ENCODE measurements at places on chromosomes 5 and 9.

- DNase-seq, result no peak
Observed at GRCh38 chr9:36318212-36318802, 60.1 kb upstream of the GNE start.

DNA sequence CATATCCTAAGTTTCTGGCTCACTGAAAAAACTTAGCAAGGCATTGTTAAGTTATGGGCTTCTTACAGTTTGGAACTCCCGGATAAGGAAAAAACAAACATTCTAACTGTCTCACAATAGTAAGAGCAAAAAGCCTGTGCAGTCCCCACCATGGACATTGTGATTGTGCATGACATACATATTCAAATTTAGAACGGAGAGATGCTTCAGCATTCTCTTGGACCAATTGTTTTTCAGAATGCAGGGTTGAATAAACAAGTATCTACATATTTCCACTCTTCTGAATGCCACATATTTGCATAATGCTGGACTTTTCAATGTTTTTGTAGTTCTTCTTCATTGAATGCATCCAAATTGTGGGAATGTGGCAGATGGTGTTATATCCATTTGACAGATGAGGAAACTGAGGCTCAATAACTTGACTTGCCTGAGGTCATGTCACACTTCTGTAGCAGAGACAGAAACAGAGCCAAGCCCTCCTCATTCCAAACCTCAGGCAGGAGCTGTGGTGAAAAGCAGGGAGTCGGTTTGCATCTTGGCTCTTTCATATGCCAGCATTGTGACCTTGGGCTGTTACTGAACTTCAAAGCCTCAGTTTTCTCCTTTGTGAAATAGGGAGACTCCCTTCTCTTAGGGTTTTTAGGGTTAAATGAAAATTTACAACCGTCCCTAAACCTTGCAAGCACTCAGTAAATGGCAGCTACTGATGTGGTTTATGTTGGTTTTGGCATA is 95.1 kb downstream of the IQGAP2 start:
- DNase-seq, result no peak

GRCh38 chr9:136597965-136598364 is 52.1 kb upstream of the NOTCH1 start:
- no peak for DNase-seq

DNA sequence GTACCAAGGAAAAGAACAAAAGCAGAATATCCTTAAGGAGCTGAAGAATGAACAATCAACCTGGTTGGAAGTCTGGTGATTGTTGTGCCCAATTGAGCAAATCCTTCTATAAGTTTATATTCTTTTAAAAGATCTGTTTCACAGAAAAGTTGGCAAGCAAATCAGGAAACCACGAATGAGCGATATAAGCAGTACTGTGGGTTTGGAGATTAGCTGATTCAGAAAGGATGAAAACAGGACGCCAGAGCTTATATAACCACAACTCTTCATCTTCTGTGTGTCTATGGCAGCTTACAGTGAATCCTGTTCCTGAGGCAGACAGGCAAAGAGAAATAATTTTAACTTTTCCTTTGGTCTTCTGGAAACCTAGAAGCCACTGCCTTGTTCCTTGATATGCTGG is 61.7 kb downstream of the SLC38A9 start:
- DNase-seq, result no peak

- no peak for DNase-seq
Observed at GRCh38 chr9:132221941-132222340, 60.1 kb downstream of the NTNG2 start.

DNA sequence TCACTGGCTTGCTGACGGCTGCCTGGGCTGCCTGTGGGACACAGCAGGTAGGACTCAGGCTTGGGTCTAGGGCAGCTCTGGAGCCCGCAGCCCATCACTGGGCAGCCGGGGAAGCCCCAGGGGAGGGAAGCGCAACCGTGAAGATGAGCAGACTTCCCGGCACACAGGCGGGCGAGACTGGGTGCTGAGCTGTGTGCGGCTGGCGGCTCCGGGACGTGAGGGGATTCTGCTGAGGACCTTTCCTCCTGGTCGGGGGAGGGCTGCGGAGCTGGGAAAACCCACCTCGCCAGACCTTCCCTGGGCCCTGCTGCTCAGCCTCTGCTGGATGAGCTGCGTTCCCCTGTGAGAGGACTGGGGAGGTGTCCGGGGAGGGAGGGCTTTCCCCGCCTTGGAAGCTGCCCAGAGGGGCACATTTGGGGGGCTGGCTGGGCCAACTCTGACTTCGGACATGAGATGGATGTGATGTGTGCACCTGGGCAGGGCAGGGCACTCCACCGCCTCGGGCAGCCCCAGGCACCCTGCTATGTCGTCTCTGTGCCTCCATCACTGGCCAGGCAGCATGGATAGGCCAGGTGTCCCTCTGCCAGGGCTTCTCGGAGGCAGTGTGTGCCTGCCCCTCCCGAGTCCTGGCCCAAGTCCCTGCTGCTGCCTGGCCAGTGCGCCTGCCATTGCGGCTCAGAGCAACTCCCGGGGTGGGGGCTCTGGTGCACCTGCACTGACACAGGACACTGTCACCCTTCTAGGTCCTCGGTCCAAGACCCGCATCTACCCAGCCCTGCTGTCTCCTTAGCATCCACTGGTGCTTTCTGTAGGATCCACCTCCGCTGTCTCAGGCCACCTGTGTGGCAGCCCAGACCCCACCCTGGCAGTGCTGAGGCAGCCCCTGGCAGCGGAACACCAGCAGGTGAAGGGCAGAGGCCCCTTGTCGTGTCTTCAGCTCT is 66.4 kb downstream of the COL5A1 start:
- no peak for DNase-seq

GRCh38 chr9:35702696-35703095 is 13.0 kb upstream of the TPM2 start:
- DNase-seq, result no peak

- no peak for DNase-seq
Observed at GRCh38 chr9:85430659-85431338, 311.0 kb downstream of the AGTPBP1 start.

DNA sequence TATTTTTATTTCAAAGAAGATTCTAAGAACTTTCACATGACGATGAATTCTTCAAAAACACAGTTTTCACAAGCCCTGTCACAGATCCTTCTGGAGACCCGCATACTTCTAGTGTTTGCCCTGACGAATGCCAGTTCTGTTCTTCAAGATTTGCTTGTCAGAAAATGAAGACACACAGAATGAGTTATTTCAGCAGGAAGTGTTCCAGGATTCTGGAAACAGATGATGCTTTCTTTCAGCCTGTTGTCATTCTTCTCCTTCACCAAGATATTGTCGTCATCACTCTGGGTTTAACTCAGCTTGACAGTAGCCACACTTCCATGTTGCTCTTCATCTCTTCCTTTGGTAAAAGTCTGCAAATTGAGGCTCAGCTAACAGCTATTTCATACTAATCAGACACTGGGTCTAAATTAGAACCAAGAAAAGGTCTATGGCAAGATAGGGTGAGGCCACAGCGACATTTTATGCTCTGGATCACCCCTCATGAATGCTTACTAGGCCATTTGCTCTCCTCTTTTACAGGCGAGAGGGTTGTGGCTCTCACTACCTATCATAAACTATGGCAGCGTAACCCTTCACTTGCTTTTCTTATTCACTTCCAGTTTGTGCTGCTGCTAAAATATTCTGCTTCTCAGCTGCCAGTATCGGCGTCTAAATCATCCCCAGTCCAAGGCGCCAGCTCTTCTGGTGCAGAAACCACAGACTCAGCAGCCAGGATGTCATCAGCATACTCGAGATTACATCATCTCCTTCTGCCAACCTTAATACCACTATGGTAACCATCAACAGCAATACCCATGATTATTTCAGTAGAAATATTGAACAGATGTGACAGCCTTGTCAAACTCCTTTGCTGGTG is 159.6 kb upstream of the TBCA start:
- no peak for DNase-seq

- no peak for DNase-seq
Observed at GRCh38 chr5:122516432-122516743, 204.4 kb downstream of the SNCAIP start.
